ENCODE measurements at places on chromosomes 13 and 19.

- no peak for DNase-seq
These were observed 39.5 kb upstream of the CNMD start for GRCh38 chr13:52779103-52779502.

GRCh38 chr13:31330236-31330635, 130.5 kb downstream of the B3GLCT start:
- no peak for DNase-seq

- no peak for DNase-seq
These were observed 44.2 kb downstream of the WASF3 start for GRCh38 chr13:26601669-26602068.

GRCh38 chr13:97068151-97068550, 73.9 kb upstream of the OXGR1 start:
- DNase-seq, result no peak

DNA sequence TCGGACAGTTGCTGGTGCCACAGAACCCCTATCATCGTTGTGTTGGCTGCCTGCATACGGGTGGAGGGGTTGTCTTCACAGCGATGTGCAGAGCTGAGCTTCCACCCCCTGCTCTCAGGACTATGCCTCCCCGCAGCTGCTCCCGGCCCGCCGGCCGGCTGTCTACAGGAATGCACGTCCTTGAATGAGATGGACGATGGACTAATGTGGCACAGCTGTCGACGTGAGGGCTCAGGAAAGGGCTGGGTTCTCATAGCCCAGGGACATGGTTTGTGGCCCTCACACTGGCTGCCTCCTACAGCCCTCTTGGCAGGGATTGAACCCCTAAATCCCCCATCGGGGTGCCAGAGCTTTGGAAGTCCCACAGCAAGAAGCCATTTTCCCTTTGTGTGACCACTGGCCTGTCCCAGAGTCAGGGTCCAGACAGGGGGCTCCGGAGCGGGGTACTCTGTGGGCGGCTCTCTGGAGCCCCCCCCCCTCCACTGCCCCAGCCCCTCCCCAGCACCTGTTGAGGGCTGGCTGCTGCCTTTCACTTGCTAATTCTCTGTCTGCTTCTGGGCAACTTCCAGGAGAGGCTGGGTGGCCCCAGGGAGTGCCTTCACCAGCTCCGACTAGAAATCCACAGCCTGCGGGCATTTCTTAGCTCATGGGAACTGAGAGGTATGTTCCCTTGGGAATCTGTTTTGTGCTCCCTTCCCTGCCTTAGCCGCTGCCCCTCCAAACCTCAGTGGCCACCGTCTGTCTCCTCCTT, 40.2 kb downstream of the TSSK6 start:
- DNase-seq, result no peak

DNA sequence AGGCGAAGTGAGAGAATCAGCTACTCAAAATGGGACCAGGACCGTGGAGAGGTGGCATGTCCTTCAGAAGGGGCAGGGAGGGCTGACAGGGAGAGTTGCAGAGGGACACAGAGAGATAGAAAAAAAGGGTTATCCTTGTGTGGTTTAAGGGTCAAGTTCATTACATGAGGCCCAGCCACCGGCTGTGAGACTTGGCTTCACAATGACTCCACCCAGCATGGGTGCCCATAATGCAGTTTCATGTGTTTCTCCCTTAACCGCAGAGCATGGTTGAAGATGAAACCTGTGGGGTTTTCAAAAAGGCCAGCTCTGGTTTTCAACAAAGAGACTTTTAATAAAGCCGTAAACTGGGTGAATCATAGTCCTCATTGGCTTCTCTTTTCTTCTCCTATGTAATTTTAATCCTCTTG, 164.6 kb downstream of the KLF5 start:
- peak; percentile 38 for DNase-seq

GRCh38 chr19:6073858-6074708, 36.2 kb downstream of the RFX2 start:
- no peak for DNase-seq

- no peak for DNase-seq
These were observed 117.0 kb downstream of the RFC3 start for GRCh38 chr13:33934951-33935371.

- DNase-seq, result no peak
These were observed 7.2 kb upstream of the MBNL2 start for GRCh38 chr13:97214921-97215320.

DNA sequence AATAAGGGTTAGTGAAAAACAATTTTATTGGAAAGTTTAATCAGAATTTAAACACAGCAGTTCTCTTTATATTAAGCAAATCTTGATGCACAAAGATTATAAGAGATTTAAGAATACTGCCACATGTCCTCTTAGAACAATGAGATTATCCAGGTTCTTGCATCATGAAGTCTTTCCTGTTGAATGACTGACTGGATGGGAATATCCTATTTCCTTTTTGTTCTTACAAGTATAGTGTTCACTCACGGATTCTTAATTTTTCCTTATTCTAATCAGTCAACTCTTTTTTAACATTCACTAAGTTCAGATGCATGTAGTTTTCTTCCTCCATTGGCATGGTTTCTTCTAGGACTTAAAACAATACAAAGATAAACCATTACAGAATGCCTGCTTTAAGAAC, 10.1 kb downstream of the URI1 start:
- DNase-seq, result no peak

- DNase-seq, result no peak
These were observed 11.3 kb upstream of the MPHOSPH8 start for GRCh38 chr13:19622193-19622592.

GRCh38 chr19:54525636-54526035, 23.0 kb downstream of the LAIR2 start:
- no peak for DNase-seq

DNA sequence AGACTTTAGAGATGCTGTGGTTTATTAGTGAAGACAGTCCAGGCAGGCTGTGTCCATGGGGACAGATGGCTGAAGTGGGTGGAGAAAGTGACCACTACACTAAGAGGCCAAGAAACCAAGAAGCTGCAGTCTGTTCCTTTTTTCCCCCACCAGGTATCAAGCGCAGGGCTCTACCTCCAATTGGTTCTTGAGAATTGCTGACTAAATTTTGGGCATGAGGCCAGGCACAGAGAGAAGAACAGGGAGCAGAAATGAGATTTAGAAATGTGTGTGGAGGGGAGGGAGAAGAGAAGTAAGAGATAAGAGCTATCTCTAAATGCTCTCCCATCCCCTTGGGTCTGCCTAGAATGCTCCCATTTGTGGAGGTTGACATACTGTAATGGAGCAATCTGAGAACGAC, 12.3 kb upstream of the CYSLTR2 start:
- DNase-seq, result no peak

DNA sequence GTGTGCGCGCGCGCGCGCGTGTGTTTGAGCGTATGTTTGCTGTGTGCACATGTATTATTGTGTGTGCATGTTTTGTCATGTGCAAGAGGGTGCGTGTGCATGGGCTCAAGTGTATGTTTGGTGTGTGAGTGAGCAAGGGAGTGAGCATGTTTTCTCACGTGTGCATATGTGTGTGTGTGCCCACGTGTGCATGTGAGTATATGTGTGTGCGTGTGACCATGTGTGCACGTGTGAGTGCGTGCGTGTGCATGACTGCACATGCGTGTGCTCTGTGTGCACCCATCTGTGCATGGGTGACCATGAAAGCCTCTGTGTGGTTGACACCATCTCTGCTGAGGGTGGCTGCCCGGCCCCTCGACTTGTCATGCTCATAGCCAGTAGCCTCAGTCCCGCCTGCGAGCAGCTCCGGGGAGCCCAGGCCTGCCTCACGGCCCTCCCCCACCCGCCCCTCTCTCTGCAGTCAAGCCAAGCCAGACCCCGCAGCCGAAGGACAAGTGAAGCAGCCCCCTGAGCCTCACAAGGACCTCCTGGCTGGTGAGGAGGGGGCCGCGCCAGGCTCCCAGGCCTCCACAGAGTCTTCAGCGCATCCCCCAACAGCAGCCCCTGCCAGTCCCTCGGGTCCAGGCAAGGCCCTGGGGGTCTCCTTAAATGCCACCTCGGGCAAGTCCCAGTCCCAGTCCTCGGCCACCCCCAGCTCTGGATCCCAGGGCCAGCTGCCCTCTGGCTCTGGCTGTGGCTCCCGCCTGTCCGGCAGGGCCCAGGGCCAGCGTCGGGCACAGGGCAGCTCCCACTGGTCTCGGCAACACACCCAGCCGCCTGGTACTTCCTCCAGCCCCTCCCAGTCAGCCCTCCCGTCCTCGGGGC, 6.0 kb downstream of the REEP6 start:
- no peak for DNase-seq

- no peak for DNase-seq
These were observed 59.3 kb upstream of the WDFY2 start for GRCh38 chr13:51524829-51525566.

DNA sequence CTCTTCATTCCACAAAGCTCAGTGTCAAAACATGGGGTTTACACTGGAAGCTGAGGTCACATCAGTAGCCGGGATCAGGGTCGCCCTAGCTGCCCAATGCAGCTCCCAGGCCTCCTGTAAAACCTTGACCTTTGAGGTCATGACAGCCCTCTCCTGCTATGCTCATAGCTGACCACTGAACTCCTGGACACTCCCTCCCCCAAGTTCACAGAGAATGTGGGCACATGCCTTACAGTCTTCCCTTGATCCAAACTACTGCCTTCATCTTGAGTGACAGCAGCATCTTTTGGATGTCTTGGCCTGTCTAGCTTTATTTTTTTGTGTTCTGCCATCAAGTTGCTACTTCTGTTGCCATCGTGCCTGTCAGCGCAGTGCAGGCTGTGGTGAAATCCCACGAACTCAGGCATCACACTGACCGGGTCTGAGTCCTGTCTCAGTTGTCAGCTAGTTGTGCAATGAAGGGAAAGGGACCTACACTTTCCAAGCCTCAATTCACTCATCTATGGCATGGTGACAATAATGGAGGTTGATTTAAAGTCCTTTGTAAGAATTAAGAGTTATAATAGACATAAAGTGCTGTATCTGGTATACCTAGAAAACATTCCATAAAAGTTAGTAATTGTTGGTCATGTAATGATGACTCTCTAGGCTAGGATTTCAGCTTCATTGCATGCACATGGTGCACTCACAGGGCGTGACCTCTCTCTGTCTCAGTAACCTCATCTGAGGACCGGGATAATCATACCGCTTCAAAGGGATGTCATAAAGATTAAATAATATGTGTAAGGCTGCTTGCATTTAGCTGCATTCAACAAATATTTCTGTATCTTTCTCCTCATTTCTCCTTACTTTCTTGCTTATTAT, 16.4 kb upstream of the ALOX5AP start:
- no peak for DNase-seq

DNA sequence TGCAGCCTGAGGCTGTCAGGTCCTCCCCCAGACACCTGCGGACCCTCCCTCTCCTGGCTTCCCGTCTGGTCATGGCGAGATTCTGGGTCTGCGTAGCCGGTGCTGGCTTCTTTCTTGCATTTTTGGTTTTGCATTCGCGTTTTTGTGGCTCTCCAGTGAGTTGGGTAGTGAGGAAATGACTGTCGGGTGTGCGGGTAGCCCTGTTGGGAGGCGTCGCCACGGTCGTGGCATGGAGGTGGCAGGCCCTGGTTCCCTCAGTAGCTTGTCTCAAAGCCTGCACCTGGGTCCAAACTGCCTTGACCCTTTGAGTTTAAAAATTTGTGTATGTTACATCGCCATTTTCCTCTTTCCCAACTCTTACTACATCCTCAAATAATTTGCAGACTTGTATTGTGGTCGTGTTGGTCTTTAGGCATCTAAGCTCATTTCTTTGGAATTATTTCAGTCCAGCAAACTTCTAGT, 344 bp downstream of the NHLRC3 start:
- DNase-seq, result peak; percentile 76

GRCh38 chr19:19137556-19138108, 646 bp downstream of the TMEM161A start:
- DNase-seq, result no peak

DNA sequence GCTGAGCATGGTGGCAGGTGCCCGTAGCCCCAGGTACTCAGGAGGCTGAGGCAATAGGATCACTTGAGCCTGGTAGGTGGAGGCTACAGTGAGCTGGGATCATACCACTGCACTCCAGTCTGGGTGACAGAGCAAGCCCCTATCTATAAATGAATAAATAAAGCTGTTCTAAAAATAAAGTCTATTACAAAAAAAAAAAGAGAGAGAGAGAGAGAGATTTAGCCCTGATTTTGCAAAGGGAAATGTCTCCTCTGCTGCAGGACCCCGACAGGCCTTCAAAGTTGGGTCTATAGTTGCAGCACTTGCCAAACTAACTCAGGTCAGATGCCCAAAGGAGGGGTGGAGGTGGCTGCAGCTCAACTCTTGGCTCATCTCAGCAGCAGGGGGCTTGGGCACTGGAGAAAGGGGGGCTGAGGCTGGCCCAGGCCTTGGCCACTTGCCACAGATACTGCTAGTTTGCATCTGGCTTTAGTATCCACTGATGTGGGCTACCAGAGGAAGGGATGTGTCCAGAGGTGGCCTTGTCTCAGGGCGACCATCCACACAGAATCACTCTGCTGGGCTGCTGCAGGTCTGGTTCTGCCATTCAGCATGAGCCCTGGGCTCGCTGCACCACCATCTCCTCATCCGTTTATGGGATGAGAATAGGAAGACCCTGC, 30.8 kb upstream of the AKT2 start:
- DNase-seq, result no peak

DNA sequence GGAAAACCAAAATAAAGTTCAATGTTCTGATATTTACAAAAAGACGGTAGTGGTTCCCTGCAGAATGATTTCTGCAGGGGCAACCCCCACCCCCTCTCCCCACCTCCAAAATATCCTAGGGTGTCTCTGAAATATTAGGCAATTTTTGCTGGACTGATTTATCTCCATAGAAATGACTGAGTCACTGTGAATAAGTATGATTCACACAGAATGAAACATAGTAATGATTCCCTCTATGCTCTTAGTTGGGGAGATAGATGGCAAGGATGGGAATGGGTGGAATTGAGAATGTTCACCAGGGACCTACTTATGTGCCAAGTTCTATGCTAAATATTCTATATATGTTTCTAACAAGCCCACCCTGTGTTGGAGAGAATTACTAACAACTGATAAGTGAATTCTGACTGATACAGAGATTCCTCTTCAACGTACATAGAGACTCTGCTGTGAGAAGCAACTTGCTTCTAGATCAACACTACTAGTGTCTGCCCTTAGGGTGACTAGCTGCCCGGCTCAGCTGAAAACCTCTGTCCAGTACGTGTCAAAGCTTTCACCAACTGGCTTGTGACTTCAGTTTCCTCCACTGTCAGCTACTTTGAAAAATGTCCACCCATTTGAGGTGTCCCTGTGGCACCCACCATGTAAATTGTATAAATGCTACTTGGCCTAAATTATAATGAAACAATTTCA, 38.4 kb upstream of the RAP2A start:
- no peak for DNase-seq

All from activated naive CD4-positive, alpha-beta T cell treated with anti-CD3 and anti-CD28 coated beads, Interleukin-2, amount 50 U/mL, for 72 hours (primary cell).